ENCODE measurements at places on chromosomes 3 and 15.

- peak; percentile 41 for DNase-seq
These were observed 29.6 kb downstream of the PSTPIP1 start for GRCh38 chr15:77024273-77025082.

- no peak for DNase-seq
These were observed 910.2 kb downstream of the TUSC7 start for GRCh38 chr3:117619805-117620204.

- DNase-seq = no peak
These were observed 35.7 kb upstream of the ZNF770 start for GRCh38 chr15:35023804-35024203.

DNA sequence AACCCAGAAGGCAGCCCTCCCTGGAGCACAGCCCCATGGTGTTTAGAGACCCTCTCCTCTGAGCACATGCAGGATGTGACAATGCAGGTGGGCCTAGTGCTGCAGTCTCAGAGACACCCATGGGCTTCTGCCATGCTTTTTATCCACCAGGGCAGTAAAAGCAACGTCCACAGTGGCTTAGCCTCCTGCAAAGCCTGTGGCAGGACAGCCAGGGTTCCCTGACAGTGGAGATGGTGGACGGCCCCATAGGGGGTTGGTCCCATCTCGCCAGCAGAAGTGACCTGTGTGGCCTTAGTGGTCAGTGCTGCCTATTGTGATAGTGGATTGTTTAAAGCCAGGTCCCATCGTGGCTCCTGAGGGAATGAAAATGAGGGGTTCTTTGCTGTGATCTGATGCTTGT lies 46.6 kb downstream of the APBA2 start:
- DNase-seq = no peak

- DNase-seq = no peak
These were observed 172.5 kb upstream of the TLE3 start for GRCh38 chr15:70269991-70270751.

GRCh38 chr3:192645437-192645836 lies 81.9 kb downstream of the FGF12 start:
- DNase-seq = no peak

GRCh38 chr3:50393061-50393460 lies 33.7 kb upstream of the TMEM115 start:
- DNase-seq = no peak

DNA sequence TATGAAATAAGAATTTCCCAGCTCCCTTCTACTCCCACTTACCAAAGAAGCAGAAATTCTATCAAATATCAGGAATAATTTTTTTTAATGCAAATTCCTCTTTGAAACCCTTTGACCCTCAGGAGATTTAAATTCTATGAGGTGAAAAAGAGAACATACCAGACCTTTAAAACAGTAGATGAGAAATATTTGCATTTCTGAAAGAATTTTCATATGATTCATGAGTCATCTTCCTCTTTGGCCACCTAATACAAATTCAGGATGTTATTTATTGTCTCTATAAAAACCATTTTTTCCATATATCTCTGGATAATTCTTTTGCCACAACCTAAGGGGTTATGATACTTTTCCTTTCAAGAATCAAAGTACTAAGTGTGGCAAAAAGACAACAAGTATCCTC lies 67.3 kb upstream of the ST3GAL6 start:
- DNase-seq = no peak

DNA sequence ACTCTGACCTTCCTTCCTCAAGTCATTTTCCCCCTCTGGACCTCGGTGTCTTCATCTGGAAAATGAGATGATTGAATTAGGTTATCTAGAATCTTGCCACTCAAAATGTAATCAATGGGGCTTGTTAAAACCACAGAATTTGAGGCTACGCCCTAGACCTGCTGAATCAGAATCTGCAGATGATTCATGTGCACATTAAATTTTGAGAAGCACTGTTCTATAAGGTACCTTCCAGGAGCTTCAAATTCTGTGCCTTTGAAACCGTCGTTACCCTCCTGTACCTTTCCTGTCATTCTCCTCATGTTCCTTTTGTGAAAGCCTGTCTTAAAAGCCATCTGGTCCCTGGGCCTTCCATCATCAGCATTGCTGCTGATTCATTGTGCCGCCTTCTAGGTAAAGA lies 172.4 kb upstream of the TOPAZ1 start:
- no peak for DNase-seq

DNA sequence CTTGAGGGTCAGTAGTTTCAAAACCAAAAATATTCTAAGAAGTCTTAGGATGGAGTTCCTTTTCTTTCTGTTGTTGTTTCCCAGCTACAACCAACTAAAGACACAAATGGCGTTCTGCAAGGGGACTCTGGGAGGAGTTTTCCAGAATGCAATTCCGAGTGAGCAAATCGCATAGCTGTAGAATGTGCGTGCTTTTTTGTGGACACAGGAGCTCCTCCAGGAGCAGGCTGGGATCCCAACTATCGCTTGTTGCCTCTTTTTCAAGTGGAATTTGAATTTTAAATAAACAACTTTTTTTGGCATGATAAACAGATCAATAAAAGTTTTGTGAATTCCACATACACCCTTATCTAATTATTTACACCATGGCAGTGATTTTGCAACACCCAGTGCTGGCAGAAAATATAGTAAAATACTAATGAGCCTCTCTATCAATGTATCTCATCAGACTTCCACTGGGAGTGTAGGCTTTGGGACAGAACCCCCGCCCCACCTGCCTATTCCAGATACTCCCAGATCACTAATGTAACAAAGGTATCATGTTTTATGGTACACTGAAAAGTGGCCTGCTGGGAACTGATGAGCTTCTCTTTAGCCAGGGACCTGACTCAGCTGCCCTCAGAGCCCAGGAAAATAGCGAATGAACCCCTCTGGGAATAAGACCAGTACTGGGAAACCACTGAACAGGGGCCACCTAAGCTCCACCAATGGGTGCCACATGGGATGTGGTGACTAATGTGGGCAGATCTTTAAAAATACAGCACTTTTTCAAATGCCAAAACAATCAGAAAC lies 66.4 kb downstream of the LMCD1 start:
- DNase-seq = no peak

GRCh38 chr15:88736204-88736603 lies 67.0 kb upstream of the ACAN start:
- DNase-seq = no peak

DNA sequence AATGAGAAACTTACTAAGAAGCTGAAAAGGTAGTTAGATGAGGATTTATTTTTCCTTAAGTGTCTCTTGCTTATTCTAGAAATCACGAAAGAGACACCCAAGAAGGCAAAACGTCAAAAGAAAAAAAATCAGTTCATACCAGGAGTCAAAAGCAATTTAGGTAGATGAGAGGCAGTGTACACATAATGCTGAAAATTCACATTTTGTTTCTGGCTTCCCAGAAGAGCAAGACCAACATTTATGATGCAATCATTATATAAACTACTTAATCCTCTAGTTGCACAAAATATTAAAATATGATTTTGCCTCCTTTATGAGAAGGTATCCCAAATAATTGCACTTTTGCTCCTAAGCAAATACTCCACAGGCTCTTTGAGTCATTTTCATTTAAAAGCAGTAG lies 228.0 kb downstream of the FMN1 start:
- no peak for DNase-seq

DNA sequence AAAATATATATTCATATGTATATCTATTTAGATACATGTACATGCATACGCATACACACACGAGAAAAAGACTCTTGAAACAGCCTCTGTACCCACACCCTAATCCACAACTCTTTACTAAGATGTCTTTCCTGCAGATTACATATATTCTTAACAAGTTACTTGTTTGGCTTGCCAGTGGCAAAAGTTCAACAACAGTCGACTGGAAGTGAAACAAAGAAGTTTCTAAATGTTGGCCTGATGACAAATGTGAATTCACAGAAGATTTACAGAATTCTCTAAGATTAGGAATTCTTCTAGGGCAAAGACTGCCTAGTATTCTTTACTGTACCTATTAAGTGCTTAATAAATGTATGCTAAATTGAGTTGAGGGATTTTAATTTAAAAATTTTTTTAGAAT lies 116.8 kb downstream of the CDIN1 start:
- DNase-seq = no peak

GRCh38 chr3:64440498-64440897 lies 215.2 kb upstream of the PRICKLE2 start:
- DNase-seq = no peak

DNA sequence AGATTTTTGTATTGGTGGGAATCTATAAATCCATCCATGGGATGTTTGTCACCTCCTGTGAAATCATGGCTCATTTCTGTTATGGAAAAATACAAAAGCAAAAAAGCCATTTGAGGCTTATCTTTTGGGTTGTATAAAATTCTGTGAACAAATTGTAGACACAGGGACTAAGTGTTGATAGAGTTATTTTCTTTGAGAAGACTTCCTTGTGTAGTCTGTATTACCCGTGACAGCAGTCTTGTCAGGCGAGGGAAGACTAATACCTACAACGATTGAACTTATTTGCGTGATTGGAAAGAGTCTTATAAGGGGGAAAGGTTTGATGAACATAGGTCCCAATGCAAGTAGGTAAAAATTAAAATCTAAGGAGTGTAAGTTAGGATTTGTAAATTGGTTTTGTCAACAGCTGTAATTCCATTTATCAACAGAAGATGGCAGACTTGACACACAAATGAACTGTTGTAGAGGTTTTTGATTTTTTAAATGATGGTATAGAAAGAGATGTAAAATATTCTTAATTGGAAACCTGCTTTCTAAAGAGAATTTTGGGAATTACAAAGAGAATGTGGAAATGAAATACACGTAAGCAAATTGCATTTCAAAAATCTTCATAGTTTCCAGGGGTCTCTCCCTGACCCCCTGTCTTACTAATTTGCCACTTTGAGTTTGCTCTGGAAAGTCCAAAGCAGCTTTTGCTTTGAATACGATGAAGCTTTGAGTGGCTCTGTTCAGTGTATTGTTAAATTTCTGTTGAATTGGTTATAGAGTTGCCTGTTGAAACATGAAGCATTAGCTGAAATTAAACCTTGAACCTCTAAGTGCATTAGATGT lies 33.2 kb downstream of the SLC25A26 start:
- DNase-seq = no peak
